Neural progenitor cell (in vitro differentiated cells): ENCODE measurements at places on chromosomes 1 and 21.
A peak's percentile ranks its signal among the peaks of the same experiment; 100 is the strongest.

DNA sequence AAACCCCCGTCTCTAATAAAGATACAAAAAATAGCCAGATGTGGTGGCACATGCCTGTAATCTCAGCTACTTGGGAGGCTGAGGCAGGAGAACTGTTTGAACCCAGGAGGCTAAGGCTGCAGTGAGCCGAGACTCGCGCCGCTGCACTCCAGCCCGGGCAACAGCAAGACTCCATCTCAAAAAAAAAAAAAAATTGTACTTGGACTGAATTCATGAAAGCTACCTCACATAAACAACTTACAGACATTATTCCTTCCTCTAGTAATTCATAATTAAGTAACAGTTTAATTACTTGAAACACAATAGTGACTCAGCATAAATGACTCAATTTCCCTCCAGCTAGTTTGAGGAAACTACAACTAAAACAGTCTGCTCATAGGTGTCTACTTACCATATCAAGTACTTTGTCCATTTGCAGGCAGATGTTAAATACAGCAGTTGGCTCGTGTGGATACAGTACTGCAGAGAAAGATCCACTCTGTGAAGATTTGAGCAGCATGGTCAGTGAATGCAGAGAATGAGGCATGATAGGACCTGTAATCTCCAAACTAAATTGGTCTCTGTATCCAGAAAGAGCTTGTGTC, 9.4 kb downstream of the DONSON start:
- DNase-seq = no peak

- DNase-seq = peak; percentile 11
These were observed 97.5 kb downstream of the DENND1B start for GRCh38 chr1:197677752-197678295.

GRCh38 chr1:18411820-18412641, 68.7 kb upstream of the KLHDC7A start:
- peak; percentile 56 for DNase-seq

GRCh38 chr1:151210830-151211229, 12.5 kb downstream of the PIP5K1A start:
- no peak for DNase-seq

DNA sequence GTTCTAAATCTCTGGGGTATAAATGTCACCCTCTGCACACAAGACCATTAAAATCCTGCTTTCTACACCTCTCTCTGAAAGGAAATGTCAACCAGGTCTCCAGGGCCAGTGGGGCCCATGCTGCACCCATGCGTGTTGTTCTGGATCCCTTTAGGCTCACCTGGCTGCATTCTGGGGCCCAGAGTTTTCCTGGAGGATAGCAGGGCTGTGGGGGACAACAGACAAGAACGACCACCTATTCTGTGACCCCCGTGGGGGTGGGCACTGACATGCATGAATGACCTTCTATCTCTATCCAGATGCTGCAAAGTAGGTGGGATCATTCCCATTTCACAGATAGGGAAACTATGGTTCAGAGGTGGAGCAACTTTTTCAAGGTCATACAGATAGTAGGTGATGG, 41.6 kb downstream of the TNNT2 start:
- DNase-seq = no peak

DNA sequence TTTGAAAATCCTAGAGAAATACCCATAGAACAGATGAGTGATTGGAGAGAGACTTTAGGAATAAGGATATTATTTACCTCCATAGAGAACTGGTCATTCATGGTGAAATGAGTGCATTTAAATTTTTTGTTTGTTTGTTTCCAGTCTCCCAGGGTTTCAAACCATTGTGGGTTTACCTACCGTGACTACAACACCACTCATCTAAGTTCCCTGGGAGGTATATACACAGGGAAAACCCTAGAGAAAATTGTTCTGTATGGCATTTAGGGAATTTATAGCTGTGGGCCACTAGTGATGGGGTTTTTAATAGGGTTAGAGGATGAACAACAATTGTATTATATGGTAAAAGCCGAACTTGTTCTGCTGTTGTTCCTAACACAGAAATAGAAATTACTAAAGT, 109.2 kb downstream of the USP25 start:
- no peak for DNase-seq
